ENCODE measurements at places on chromosomes 6 and 20.

DNA sequence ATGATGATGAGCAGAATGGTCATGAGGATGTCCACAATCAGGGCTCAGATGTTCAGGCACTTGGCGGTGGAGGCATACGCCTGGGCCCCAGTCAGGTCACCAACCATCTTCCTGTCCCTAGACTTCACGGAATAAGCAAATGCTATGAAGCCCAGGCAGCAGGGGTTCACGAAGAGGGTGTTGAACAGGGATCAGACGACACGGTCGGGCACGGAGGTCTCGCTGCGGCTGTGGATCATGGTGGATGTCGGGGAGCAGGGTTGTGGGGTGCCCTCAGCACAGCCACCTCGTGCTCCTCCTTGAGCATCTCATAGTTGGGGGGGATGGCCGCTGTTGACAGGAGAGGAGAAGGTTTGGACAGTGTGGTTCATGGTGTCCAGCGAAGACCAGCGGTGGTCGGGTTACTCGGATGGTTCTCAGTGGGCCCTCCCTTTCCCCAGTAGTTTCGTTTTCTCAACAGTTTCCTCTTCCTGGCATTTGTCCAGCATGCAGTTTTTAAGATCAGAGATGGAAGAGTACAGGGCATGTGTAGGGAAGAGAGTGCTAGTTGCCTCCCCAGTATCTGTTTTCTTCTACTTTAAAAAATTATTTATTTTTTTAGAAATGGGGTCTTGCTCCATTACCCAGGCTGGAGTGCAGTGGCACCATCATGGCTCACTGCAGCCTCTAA lies 20.3 kb upstream of the SPDEF start:
- no peak for DNase-seq

GRCh38 chr6:73476723-73477122 lies 15.2 kb downstream of the MTO1 start:
- no peak for DNase-seq

DNA sequence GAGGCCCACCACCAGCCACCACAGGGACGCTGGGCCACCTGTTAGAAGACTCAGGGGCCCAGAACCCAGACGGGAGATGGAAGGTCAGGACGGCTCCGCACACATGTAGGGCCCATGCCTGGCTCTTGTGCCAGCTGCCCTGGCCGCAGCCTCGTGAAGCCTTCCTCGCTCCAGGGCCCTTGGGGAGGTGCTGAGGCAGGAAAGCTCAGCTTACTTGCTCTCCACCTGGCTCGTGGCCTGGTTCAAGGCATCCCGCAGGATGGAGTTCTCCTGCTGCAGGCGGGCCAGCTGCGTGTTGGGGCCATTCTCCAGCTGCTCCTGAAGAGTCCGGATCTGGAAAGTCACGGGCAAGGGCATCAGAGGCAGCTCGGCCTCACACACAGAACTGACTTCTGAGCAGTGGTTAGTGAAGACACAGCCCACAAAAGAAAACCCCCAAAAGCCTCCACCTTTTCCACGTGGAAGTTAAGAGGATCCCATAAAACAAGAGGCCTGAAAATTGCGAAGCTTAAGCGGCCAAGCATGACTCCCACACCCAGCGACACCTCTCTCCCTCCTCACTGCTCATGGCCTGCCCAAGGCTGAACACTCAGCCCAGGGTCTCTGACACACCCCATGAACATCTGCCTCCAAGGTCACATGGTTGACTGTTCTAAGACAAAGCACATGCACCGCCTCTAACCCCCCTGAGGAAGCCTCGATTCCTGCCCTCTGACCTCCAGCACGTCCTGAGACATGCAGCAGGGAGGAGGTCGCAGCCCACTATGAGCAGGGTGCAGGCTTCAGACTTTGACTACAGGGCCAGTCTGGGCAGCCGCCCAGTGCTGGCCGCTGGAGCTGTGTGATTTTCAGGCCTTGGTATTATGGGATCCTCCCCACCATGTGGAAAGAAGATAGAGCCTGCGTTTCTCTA lies 46.5 kb downstream of the RRBP1 start:
- no peak for DNase-seq

- DNase-seq, result no peak
These were observed 59.2 kb downstream of the ANKRD6 start for GRCh38 chr6:89492025-89492640.

GRCh38 chr6:53436526-53437303 lies 88.0 kb upstream of the ELOVL5 start:
- no peak for DNase-seq

- DNase-seq, result no peak
These were observed 34.0 kb upstream of the TRAM2 start for GRCh38 chr6:52610745-52611355.

DNA sequence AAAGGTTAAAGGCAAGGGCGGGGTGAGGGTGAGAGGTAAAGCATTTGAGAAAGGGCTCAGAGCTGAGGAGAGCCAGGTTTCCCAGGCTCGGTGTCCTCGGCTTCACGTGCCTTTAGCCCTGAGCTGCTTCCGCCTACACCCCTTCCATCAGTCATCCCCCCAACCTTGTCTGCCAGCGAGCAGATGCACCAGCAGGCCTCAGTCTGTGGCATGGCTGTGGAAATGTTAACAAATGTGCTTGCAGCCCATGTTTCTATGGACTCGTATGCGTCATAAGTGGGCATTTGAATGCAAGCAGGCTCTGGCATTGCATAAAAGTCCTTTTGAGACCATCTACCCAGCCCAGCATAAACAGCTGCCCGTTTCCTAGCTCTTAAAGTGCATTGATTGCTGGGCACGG lies 88.8 kb downstream of the SYNJ2 start:
- DNase-seq, result peak; percentile 71

- no peak for DNase-seq
These were observed 39.9 kb downstream of the BMP6 start for GRCh38 chr6:7765575-7766325.

DNA sequence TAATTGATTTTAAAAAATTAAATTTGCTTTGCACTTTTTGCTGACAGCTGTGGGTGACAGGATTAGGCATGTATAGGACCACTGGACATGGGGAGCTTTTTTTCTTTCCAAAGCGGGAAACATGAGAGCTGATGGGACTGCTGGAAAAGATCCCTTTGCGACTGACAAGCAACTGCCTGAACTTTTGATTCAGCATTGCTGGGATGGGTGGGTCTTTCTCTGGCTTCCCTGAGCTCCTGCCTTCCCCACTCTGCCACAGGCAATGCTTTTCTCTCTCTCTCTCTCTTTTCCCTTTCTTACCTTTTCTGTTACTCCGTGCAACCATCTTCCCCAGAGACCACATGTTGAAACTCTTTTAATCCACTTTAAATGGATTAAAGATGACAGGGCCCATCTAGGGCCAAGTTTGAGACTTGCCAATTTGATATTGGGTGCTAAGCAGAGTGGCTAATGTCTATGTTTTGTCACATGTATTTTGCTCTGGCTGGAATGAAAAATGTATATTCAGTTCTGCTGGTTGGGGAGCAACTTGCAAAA lies 33.5 kb upstream of the TPD52L1 start:
- DNase-seq, result no peak

GRCh38 chr6:90284236-90285041 lies 12.2 kb downstream of the BACH2 start:
- DNase-seq, result no peak

DNA sequence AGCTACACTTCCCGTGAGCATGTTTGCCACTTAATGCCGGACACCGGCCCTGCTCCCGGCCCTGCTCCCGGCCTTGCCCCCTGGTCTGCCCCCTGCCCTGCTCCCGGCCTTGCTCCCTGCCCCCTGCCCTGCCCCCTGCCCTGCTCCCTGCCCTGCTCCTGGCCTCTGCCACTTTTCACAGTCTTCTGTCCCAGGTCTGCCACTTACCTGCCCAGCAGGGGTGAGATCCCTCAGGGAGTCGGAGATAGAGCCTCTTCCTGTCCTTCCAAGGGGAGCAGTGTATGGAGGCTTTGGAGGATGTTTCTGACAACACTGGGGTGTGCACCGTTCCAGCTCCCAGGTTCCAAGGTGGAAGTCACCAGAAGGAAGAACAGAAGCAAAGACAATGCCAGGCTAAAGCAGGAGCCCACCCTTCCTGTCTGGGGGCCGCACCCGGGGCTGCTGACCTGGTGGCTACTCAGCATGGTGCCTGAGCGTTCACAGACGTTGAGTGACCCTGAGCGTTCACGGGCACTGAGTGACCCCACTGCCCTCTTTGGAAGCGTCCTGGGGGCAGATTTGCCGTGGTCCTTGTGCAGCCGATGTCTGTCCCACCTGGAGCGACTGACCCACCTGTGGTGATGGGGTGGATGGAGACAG lies 199.8 kb downstream of the DLL1 start:
- DNase-seq, result peak; percentile 24

DNA sequence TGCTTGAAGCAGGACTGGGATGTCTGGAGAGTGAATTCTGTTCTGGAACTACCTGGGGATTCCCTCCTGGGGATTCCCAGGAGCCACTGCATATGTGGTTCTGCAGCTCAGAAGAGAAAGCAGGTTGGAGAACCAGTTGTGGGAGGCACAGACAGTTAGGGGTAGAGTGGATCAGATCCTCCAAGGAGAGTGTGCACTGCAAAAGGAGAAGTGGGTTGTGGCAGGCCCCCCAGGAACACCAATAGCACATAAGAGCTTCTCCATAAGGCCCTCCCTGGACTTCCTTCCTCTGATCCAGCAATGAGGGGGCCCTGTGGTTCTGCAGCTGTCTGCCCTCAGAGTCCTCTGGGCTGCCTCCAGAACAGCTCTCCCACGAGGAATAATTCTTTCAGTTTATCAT lies 369.2 kb upstream of the CNR1 start:
- no peak for DNase-seq

- no peak for DNase-seq
These were observed 24.1 kb downstream of the PXT1 start for GRCh38 chr6:36418558-36418957.

- peak; percentile 38 for DNase-seq
These were observed 23.5 kb upstream of the SMIM29 start for GRCh38 chr6:34272013-34272926.

- DNase-seq, result no peak
These were observed 658.4 kb downstream of the PHF3 start for GRCh38 chr6:64294034-64294433.

Measured in head of caudate nucleus (tissue), 42 donors.